CD4-positive, alpha-beta T cell (primary cell): ENCODE measurements at places on chromosomes 7 and 10. TPM values are rescaled to one million over a fixed set of nuclear protein-coding genes. Genes with fewer than 3 reads are reported as not detected.
A peak's percentile ranks its signal among the peaks of the same experiment; 100 is the strongest.

DNA sequence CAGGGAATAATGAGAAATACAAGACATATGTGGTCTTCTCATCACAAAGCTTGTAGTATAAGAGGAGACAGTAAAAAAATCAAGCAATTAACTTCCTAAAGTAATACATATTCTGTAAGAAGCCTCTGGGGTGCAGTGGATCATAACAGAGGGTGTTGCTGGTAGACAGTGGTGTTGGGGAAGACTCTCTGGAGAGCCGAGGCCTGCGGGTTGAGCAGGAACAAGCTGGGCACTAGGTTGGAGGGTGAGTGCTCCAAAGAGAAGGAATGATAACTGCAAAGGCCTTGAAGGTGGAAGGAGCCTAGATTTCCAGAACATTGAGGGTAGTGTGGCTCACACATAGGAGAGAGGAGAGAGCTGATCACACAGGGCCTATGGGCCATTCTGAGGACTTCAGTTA, 1.5 kb downstream of the GIMAP4 start:
- no peak for DNase-seq
- H3K27ac ChIP-seq = peak overlapping the region; percentile 81
- H3K4me3 ChIP-seq = peak overlapping the region; percentile 72
- H3K4me1 ChIP-seq = peaks cover 61% of the 10 kb centered on the region
- peaks cover 41% of the 10 kb centered on the region for H3K36me3 ChIP-seq

GRCh38 chr7:119472408-119473038, 800.5 kb upstream of the KCND2 start:
- H3K4me3 ChIP-seq = no peak overlapping the region
- no peaks in the 10 kb centered on the region for H3K36me3 ChIP-seq
- no peak for DNase-seq
- H3K27ac ChIP-seq = no peak overlapping the region

DNA sequence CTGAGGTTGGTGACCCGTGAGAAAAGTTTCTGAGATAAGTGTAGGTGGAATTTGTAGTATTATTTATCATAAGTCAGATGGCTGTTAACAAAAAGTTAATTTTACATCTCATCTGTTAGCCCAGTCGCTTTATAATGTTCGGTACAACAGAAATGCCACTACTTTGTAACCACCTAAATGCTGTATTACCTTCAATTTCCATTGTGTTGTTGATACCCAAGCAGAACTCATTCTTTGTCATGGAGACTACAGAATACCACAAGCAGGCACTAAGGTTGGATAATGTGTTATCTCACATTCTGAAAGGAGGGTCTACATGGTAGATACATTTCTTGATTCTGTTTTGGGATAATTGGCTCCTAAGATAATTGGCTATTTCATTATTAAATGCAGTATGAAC, 249.8 kb upstream of the KAT6B start:
- no peaks in the 10 kb centered on the region for H3K27me3 ChIP-seq
- DNase-seq = no peak
- H3K4me3 ChIP-seq = no peak overlapping the region
- H3K4me1 ChIP-seq = peaks cover 8% of the 10 kb centered on the region
- no peaks in the 10 kb centered on the region for H3K36me3 ChIP-seq

GRCh38 chr10:70622981-70623844, 20.7 kb upstream of the PRF1 start:
- H3K4me3 ChIP-seq = no peak overlapping the region
- no peak overlapping the region for H3K27ac ChIP-seq
- no peaks in the 10 kb centered on the region for H3K4me1 ChIP-seq

DNA sequence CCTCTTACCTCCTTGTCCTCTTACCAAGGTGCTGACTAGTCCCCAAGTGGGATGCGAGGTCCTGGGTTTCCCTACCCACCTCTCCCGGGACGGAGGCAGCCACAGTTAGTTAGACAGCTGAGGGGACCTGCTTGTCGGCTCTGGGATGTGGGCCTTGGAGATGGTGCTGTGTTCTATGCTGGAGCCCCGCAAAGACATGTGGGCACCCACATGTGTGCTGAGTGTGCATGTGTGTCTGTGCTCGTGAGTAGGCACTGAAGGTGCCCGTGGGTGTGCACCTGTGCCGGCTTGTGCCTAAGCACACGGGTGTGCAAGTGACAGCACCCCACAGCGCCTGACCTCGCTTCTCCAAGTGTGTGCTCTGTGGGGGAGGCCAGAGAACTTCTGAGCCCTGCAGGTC, 62.2 kb downstream of the NEURL1 start:
- no peak for DNase-seq
- peaks cover 28% of the 10 kb centered on the region for H3K4me1 ChIP-seq
- peaks cover 10% of the 10 kb centered on the region for H3K27me3 ChIP-seq
- no peaks in the 10 kb centered on the region for H3K36me3 ChIP-seq

- no peaks in the 10 kb centered on the region for H3K36me3 ChIP-seq
- H3K27ac ChIP-seq = no peak overlapping the region
- DNase-seq = no peak
- H3K4me3 ChIP-seq = no peak overlapping the region
Observed at GRCh38 chr10:117246997-117247671, 6.2 kb downstream of the SLC18A2 start.

DNA sequence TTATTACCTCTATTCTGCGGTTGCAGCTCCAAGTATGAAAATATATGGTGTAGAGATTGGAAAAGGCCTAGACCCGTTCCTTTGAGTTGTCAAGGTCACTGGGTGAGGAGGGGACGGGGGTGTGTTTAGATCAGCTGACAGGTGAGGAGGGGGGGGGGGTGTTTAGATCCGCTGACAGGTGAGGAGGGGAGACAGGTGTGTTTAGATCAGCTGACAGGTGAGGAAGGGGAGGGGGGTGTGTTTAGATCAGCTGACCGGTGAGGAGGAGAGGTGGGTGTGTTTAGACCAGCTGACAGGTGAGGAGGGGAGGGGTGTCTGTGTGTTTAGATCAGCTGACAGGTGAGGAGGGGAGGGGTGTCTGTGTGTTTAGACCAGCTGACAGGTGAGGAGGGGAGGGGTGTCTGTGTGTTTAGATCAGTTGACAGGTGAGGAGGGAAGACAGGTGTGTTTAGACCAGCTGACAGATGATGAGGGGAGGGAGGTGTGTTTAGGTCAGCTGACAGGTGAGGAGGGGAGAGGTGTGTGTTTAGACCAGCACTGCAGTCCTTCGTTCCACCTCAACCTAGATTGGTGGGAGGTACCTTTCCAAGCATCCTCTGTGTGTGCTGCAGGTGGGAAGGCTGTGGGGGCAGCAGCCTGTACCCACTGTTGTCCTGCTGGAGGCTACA, 655.0 kb upstream of the ADARB2 start:
- H3K36me3 ChIP-seq = no peaks in the 10 kb centered on the region
- no peak overlapping the region for H3K4me3 ChIP-seq
- no peak for DNase-seq

DNA sequence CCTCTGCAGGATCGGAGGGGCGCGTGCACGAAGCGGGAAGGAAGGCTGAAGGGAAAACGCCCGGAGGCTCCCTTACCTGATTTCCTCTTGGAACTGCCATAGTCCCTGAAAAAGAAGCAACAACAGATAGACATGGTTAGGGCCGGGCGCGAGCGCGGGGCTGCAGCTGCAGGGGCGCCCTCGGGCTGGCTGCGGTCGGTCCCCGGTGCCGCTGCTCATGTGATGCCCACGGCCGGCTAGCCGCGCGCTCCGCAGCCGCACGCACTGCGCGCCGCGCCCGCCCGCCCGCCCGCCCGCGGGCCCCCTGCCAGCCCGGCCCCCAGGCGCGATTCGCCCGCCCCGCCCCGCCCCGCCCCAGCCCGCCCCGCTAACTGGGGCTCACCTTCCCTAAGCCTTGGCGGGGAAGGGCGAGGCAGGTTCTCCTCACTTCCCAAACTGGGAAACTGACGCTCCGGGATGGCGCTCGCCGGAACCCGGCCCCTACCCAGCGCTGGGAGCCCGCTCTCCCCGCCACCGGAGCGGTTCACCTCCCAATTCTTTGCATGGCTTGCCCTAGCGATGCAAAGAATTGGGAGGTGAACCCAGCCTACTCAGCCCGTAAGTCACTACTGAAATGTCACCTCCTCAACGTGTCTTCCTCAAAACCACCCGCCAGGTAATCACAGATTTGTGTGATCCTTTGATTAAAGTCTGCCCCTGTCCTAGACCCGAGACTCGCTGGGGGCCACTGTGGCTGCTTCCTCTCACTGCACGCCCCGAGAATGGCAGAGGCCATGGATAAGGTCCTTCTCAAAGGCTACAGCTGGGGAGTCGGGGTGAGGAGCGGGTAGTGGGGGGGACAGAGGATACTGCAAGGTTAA, 162.2 kb downstream of the SH3PXD2A start:
- H3K4me1 ChIP-seq = peaks cover 53% of the 10 kb centered on the region
- peak overlapping the region; percentile 62 for H3K4me3 ChIP-seq
- no peak for DNase-seq
- no peaks in the 10 kb centered on the region for H3K27me3 ChIP-seq
- no peaks in the 10 kb centered on the region for H3K36me3 ChIP-seq

DNA sequence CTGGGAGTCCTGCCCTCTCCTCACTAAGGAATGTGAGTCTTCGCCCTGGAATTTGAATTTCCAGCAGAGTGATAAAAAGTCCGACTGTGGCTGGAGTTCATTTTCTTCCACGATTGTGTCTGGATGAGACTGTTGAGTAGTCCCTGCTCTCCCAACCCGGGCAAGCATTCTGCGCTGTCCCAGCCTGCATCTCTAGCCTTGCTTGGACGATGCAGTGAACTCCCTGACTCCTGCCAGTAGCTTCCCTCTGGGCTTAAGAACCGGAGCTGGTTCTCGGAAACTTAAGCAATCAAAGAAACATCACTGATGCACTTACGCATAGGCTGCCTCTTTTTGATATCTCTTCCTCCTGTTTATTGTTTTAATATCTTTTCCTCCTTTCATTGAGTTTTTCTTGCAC, 116.0 kb upstream of the FZD8 start:
- DNase-seq = no peak
- no peaks in the 10 kb centered on the region for H3K27me3 ChIP-seq
- no peaks in the 10 kb centered on the region for H3K36me3 ChIP-seq
- H3K4me3 ChIP-seq = no peak overlapping the region

GRCh38 chr10:2897619-2898508, 169.5 kb upstream of the PFKP start:
- no peaks in the 10 kb centered on the region for H3K4me1 ChIP-seq
- no peaks in the 10 kb centered on the region for H3K36me3 ChIP-seq
- H3K27me3 ChIP-seq = no peaks in the 10 kb centered on the region
- no peak for DNase-seq
- no peak overlapping the region for H3K27ac ChIP-seq

DNA sequence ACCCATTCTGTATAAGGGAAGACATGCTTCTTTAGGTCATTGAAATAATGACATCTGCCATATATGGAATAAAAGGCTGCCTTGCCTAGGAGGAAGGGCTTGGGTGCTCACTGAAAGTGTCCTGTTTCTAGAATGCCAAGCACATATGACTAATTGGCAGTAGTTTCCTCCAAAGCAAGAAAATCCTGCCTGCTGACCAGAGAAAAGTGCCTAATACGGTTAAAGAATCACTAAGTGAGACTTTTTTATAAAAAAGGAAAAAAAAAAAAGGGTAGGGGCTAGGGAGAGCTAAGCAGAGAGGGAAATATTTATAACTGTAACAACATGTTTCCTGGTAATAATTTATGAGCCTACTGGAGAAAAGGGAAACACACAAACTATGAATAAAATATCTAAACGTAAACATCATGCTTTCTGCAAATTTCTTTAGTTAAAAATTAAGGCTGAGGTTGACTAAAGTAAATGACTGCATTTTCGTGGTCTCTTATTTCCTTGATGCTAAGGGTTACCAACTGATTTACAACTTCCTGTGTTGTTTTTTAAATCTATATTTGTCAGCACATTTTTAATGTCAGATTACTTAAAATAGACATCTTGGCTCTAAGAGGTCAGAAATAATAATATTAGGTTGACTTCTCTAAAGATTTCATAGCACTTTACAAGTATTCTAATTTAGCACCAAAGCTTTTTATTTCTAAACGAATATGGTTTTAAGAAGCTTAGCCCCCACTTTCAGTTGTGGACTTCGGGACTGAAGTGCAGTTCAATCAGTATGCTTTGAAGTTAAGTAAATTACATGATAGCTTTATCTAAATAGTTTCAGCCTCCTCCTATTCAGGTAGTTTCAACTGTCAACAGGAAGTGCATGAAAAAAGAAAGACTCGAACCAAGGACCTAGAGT, 89.6 kb downstream of the CABCOCO1 start:
- peaks cover 14% of the 10 kb centered on the region for H3K4me1 ChIP-seq
- no peak overlapping the region for H3K27ac ChIP-seq
- no peak for DNase-seq
- no peaks in the 10 kb centered on the region for H3K36me3 ChIP-seq

DNA sequence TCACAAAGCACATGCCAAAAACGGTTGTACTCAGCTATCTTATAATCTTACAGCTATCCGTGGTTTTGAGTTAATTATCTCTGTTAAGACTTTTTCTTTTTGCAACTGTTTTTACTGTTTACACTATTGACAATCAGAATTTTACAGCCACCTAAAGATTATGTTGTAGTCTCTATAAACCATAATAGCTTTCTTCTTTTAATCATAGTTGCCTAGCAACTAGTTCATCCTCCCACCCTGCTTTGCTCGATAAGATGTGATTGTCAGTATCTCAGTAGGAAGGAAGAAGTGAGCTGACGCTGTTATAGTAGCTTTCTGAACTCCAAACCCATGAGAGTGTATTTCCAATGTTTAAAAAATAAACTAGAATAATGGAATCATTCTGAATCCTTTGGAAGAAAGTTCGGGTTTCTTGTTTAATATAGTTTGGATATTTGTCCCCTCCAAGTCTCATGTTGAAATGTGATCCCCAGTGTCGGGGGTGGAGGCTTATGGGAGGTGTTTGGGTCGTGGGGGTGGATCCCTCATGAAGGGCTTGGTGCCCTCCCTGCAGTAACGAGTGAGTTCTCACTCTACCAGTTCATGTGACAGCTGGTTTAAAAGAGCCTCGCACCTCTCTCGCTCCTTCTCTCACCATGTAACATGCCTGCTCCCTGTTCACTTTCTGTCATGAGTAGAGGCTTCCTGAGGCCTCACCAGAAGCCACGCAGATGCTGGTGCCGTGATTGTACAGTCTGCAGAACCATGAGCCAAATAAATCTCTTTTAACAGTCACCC, 68.1 kb downstream of the SVOPL start:
- no peaks in the 10 kb centered on the region for H3K27me3 ChIP-seq
- no peaks in the 10 kb centered on the region for H3K4me1 ChIP-seq
- DNase-seq = no peak
- no peak overlapping the region for H3K27ac ChIP-seq
- H3K36me3 ChIP-seq = no peaks in the 10 kb centered on the region

GRCh38 chr7:130365511-130366441, 14.5 kb upstream of the CPA1 start:
- H3K36me3 ChIP-seq = no peaks in the 10 kb centered on the region
- H3K27ac ChIP-seq = no peak overlapping the region
- H3K27me3 ChIP-seq = peaks cover 2% of the 10 kb centered on the region
- H3K4me3 ChIP-seq = no peak overlapping the region

- peak; percentile 16 for DNase-seq
- H3K36me3 ChIP-seq = no peaks in the 10 kb centered on the region
- no peaks in the 10 kb centered on the region for H3K4me1 ChIP-seq
Observed at GRCh38 chr10:48742891-48743860, 58.5 kb downstream of the WDFY4 start.

Gene WDR86
- 6.2 TPM for total RNA-seq

Gene MYL7
- total RNA-seq = not detected

Gene ZNF248
- total RNA-seq = 3.2 TPM

Gene BHLHA15
- not detected for total RNA-seq

Gene COL13A1
- total RNA-seq = not detected

Gene INMT
- total RNA-seq = 0.69 TPM
